ENCODE measurements at places on chromosomes 16 and 17.
A peak's percentile ranks its signal among the peaks of the same experiment; 100 is the strongest.

DNA sequence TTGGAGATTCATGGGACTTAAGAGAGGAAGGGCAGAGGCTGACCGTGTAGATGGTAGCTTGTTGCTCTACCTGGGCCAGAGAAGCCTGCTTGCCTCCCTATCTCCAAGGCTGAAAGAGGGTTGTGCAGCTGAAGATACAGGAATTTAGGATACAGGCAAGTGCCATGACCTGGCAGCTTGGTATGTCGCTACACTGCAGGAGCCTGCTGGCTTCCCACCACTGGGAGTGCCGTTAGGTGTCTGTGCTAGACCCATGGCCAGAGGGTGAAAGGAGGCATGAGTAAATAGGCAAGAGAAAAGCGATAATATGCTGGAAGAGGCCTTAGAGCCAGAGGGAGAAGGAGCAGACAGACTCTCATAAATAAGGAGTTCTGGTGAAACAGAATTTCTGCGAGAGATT lies 10.6 kb downstream of the NAA60 start:
- DNase-seq = no peak

GRCh38 chr16:24611310-24611709 lies 71.9 kb downstream of the RBBP6 start:
- no peak for DNase-seq

DNA sequence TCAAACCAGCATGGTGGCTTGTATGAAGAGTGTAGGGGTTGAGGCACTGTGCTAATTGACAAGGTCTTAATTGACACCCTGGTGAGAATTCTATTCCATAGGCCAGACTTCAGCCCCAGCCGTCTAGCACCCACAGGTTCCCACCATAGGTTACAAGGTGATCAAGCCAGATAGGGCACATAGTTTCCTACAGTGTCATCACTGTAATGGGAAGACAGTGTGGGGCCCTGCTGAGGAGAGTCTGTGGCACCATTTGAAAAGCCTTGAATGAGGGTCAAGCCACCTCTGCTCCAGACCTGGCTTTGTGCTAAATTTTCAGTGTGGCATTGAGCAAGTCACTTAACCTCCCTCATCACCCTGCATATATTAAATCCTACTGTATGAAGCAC lies 36.2 kb downstream of the YPEL2 start:
- no peak for DNase-seq

DNA sequence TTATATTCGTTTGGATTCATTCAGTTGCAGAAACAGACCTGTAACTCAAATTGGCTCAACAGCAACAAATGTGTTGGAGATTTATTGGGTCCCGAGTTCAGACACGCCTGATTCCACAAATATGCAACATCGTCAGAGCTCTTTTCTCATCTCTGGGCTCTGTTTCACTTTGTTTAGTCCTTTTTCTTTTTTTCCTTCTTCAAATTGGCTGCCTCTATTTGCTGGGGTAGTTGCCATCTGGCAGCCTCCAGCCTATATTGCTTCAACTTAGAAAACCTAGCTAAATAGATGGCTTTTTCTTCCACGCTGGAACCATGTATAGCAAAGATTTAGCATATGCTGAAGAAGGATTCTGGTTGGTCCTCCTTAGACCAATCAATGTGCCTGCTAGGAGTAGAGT lies 398.5 kb downstream of the RBFOX1 start:
- no peak for DNase-seq

- no peak for DNase-seq
These were observed 34.2 kb upstream of the MRTFB start for GRCh38 chr16:14036889-14037288.

DNA sequence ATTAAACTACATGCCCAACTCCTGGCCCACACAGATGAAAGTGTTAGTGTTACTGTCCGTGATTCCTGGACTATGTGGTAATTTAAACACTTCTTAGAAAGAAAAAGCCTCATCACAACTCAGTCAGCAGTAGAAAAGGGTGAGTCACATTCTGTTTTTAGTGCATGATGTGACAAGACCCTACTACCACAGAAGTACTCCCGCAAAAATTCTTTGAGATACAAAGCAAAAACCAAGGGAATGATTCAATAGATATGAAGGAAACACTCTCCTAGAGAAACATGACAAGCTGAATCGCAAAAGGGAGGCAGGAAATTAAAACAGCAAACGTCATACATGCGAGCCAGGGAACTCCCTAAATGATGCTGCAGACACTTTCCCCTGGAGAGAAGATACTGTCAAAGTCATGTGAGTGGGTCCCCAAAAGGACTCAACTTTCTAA lies 14.4 kb downstream of the SNN start:
- no peak for DNase-seq

- DNase-seq = no peak
These were observed 415.0 kb upstream of the MAF start for GRCh38 chr16:80015566-80015965.

DNA sequence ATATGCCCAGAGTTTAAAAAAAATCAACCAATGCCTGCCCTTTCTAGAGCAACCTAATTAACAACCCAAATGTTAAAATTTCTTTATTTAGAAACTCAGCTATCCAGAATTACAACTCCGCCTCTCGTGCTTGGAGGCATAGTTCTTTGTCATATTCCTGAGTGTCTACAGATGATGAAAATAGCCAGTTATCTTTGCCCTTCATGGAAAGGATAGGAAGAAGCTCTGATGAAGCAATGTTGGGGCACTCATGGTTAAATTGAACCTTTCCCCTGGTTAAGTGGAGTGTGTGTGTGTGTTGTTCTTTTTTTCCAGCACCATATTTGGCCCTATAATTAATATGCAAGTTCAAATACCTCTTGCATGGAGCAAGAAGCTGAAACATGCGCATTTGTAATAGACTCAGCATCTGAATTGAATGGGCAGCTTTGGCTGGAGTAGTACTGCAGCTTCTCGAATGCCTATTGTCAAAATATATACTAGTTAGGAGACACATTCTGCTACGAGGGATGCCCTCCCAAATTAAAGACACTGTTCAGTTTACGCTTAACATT lies 506.2 kb downstream of the WWOX start:
- no peak for DNase-seq

DNA sequence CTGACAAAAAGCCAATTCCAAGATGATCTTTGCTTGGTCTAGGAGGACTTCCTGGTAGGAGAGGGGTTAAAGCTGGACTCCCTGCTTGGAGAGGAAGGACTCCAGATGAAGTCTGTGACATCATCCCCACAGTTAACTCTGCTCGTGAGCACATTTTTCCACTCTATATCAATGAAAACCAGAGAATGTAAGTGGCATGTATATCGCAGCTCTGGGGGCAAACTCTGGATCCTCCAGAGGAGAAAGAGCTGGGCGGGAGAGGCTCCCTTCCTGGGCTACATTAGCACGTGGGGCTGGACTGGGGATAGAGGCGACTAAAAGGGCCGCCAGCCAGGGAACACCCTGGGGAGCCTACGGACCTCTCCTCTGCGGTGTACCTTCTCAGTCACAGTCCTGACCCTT lies 34.1 kb downstream of the HIC1 start:
- no peak for DNase-seq

- DNase-seq = no peak
These were observed 1.4 kb downstream of the GCSH start for GRCh38 chr16:81094771-81095251.

DNA sequence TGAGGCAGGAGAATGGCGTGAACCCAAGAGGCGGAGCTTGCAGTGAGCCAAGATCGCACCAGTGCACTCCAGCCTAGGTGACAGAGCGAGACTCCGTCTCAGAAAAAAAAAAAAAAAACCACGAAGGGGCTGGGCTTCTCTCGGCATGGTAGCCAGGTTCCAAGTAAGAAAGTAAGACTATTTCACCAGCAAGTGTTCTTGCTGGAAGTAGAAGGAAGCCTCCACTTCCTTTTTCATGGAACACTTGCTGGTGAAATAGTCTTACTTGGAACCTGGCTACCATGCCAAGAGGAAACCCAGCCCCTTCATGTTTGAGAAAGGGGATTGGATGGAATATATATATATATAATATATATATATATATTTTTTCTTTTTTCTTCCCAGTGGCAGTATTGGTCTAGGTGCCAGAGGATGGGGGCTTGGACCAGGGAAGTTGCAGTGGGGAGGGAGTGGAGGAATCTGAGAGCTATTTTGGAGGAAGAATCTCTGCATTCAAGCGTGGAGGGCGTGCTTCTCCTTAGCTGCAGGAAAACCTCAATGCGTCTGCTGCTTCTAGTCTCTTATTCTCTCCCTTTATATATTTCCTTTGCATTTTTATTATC lies 7.2 kb upstream of the N4BP1 start:
- no peak for DNase-seq

DNA sequence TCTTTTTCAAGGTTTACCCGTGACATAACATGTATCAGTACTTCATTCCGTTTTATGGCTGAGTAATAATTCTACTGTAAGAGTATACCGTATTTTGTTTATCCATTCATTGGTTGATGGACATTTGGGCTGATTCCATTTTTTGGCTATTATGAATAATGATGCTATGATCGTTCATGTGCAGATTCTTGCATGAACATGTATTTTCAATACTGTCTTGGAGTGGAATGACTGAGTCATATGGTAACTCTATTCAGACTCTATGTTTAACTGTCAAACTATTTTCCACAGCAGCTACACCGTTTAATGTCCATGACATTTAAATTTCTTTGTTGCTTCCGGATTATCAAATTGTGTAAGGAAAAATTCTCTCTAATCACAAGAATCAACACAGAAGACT lies 17.9 kb downstream of the BFAR start:
- DNase-seq = no peak

DNA sequence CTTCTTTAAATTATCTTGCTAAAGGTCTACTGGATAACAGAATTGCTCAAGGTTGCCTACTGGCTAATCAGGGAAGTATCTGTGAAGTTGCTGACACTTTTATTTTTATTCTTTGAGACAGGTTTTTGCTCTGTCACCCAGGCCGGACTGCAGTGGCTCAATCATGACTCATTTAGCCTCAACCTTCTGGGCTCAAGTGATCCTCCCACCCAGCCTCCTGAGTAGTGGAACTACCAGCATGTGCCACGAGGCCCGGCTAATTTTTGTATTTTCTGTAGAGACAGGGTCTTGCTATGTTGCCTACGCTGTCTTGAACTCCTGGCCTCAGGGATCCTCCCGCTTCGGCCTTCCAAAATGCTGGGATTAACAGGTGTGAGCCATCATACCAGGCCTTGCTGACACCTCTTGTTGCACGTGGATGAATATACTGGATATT lies 43.1 kb downstream of the GLG1 start:
- no peak for DNase-seq

DNA sequence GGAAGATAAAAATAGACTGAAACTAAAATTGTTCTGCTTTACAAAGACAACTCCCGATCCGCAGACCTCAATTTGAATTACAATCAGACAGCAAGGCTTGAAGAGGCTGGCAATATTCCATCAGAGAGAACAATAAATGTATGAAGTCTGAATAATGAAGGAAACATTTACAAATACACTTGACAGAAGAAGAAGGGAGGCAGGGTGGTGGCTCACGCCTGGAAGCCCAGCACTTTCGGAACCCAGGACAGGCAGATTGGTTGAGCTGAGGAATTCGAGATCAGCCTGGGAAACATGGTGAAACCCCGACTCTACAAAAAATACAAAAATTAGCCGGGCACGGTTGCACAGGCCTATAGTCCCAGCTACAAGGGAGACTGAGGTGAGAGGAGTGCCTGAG lies 14.6 kb downstream of the ODF4 start:
- no peak for DNase-seq

- no peak for DNase-seq
These were observed 3.2 kb downstream of the TPSG1 start for GRCh38 chr16:1221628-1222552.

DNA sequence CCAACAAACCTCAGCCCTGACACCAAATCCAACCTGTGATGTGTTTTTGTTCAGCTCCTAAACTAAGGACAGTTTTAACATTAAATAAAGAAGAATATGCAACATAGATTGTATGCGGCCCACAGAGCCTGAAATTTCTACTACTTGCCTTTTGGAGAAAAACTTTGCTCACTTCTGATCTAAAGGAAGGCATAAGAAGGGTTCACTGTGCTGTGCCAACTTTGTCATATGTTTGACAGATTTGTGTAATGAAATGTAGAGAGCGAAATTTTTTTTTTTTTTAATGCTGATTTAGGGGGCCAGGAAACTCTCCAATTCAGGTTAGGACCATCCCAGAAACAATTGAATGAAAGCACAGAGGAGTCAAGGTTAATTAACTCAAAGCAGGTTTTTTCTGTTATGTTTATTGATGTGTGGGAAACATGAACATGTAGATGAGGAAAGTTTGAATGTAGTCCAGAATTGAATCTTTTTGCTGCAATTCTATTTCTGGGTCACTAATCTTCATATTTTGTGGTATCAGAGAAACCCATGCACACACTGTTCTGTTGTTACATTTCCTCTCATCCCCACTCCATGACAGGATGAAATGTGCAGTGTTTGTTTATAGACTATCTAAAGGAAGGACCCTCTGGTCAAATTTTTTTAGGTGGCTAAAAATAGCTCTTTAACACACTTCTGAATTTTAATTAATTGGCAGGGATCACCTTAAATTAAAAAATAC lies 71.5 kb downstream of the TAOK1 start:
- no peak for DNase-seq

DNA sequence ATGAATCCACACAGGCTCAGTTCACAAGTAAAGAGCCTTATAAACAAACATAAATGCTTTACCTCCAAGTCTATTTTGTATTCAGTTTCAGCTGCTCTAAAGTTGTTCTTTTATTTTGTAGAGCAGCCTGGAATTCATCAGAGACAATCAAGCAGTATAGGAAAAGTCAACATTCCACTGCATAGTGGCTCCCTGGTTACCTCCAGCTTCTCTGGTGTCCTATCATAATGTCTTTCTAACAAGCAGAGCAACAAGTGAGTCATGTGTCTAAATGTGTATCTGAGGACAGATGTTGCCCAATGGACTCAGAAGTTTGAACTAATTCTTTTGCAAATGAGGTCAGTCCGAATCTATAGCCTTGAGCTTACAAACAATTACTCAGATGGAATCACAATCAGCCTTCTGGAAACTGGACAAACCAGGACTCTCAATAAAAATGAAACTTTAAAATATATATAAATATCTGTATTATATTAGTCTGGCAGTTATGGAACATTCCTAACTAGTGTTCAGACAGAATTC lies 292.0 kb upstream of the TOM1L1 start:
- DNase-seq = no peak

DNA sequence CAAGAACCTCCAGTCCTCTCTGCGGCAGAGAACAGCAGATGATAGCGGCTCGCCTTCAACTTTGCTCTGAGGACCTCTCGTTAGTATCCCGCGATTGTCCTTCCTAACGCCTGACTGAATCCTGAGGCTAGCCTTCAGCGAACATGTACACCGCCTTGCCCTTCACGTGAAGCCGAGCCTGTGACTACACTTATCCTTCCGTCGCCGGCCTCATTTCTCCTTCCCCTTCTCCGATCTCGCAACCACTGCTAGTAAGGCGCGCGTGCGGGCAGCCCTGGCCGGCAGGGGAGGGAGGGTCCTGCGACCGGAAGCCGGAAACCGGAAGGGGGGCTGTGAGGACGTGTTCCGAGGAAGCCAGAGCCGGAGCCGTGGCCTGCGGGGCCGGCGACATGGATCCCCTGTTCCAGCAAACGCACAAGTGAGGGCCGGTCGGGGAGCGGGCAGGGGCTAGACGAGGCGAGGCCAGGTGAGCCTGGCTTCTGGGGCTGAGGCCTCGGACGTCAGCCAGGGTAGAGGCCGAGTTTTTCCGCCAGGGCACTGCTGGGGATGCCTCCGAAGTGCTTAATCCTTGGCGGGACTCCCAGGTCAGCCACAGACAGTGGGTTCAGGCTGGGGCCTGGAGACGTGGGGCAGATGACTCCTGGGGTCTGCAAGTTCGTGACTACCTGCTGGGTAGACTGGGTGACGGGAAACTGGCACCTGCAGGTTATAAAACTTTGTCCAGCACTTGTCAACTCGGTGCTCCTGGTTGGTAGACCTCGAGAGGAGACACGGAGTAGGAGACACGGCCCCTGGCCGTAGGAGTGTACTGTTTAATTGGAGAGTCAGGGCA lies at the start of gene GOSR2:
Gene GOSR2, plus strand, starts transcription at position 357 of the 832 bp plus-strand sequence. Its CDS starts 33 bp downstream, at position 390.
- DNase-seq = peak; percentile 74

GRCh38 chr16:82960918-82961317 lies 334.1 kb downstream of the CDH13 start:
- DNase-seq = no peak

Data from stimulated activated CD8-positive, alpha-beta memory T cell treated with anti-CD3 and anti-CD28 coated beads, Interleukin-4, amount 100 ng/mL, for 1 hour (primary cell).